Bronchial smooth muscle cell (primary cell): ENCODE measurements at places on chromosomes 13 and 19. TPM values are rescaled to one million over a fixed set of nuclear protein-coding genes. Genes with fewer than 3 reads are reported as not detected.

RAVER1 gene
- 4.1 and 5.2 TPM in 2 replicates for total RNA-seq

GRIK5 gene
- 0.09 TPM in 1 of 2 replicates, not detected in the other for total RNA-seq

PLVAP gene
- total RNA-seq: not detected in 2 replicates

PABPC3 gene
- under 0.01 and 0.17 TPM in 2 replicates for total RNA-seq

ZIK1 gene
- 5.2 and 7.7 TPM in 2 replicates for total RNA-seq

URI1 gene
- total RNA-seq: 46.7 and 60.7 TPM in 2 replicates

VRK3 gene
- 17.7 and 19.4 TPM in 2 replicates for total RNA-seq

SYDE1 gene
- total RNA-seq: 10.1 TPM in 2 replicates
